ENCODE measurements at places on chromosomes 12 and 14.

- H3K27ac ChIP-seq, result no peak overlapping the region
- H3K4me1 ChIP-seq, result no peaks in the 10 kb centered on the region
- no peak for DNase-seq
- no peaks in the 10 kb centered on the region for H3K27me3 ChIP-seq
- H3K4me3 ChIP-seq, result no peak overlapping the region
- H3K36me3 ChIP-seq, result peaks cover 2% of the 10 kb centered on the region
These were observed 112.8 kb downstream of the CHST11 start for GRCh38 chr12:104569346-104570173.

- H3K27me3 ChIP-seq, result no peaks in the 10 kb centered on the region
- no peak overlapping the region for H3K4me3 ChIP-seq
- H3K4me1 ChIP-seq, result no peaks in the 10 kb centered on the region
- no peaks in the 10 kb centered on the region for H3K36me3 ChIP-seq
These were observed 110.9 kb downstream of the PAH start for GRCh38 chr12:102806110-102806509.

GRCh38 chr12:114682106-114682784 is 1.7 kb downstream of the TBX3 start:
- H3K27me3 ChIP-seq, result peaks cover 58% of the 10 kb centered on the region
- peak overlapping the region; percentile 98 for H3K4me3 ChIP-seq
- H3K27ac ChIP-seq, result peak overlapping the region; percentile 98
- H3K36me3 ChIP-seq, result peaks cover 43% of the 10 kb centered on the region
- peaks cover 40% of the 10 kb centered on the region for H3K4me1 ChIP-seq
- DNase-seq, result no peak

DNA sequence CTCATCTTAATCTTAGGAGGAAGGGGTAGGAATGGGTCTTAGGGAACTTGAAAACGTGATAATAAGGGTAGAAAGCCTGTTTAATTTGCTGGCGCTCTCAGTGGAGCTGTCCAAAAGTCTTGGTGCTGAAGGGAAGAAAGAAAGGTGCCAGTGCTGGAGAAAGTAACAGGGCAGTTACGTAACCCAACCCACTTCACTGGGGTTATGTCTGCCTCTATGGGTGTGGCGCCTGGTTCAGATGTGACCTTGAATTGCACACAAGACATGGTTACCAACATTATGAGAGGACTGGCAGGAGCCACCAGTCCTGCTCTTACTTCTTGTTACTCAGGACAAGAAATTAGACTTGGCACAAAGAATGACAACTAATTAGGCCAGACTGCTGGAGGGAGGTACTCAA is 18.6 kb upstream of the GPATCH2L start:
- DNase-seq, result no peak
- peaks cover 96% of the 10 kb centered on the region for H3K27me3 ChIP-seq
- no peaks in the 10 kb centered on the region for H3K36me3 ChIP-seq
- peaks cover 2% of the 10 kb centered on the region for H3K4me1 ChIP-seq
- no peak overlapping the region for H3K4me3 ChIP-seq
- no peak overlapping the region for H3K27ac ChIP-seq

GRCh38 chr14:103518422-103519042 is 4.1 kb downstream of the CKB start:
- peak; percentile 78 for DNase-seq
- peaks cover 7% of the 10 kb centered on the region for H3K27me3 ChIP-seq
- H3K4me3 ChIP-seq, result peak overlapping the region; percentile 69
- peak overlapping the region; percentile 79 for H3K27ac ChIP-seq
- peaks cover 14% of the 10 kb centered on the region for H3K4me1 ChIP-seq

DNA sequence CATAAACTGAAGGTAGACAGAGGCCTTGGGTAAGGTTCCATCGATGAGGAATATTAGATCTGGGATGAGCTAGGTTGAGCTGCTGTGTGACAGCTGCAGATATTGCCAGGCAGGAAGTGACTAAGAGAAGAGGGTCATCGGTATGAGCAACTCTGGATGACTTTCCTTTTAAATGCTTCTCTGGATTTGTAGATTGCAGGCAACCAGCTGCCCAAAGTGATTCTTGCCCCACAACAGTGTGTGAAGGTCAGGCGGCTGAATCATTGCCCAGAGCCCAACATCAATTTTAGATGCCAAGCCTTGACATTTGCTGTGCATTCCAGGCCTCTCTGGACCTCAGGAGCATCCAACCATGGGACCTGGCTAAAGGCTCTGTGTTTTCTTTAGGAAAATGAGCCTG is 255.9 kb downstream of the DPF3 start:
- no peak overlapping the region for H3K4me3 ChIP-seq
- no peak for DNase-seq
- no peaks in the 10 kb centered on the region for H3K4me1 ChIP-seq
- no peaks in the 10 kb centered on the region for H3K36me3 ChIP-seq

GRCh38 chr12:14396071-14396470 is 30.6 kb downstream of the ATF7IP start:
- H3K27ac ChIP-seq, result no peak overlapping the region
- peaks cover 65% of the 10 kb centered on the region for H3K36me3 ChIP-seq
- H3K4me3 ChIP-seq, result no peak overlapping the region

- H3K27me3 ChIP-seq, result peaks cover 18% of the 10 kb centered on the region
- H3K36me3 ChIP-seq, result no peaks in the 10 kb centered on the region
- H3K4me3 ChIP-seq, result no peak overlapping the region
- DNase-seq, result no peak
- peaks cover under 1% of the 10 kb centered on the region for H3K4me1 ChIP-seq
- H3K27ac ChIP-seq, result no peak overlapping the region
These were observed 6.5 kb downstream of the CCDC175 start for GRCh38 chr14:59570122-59570521.

DNA sequence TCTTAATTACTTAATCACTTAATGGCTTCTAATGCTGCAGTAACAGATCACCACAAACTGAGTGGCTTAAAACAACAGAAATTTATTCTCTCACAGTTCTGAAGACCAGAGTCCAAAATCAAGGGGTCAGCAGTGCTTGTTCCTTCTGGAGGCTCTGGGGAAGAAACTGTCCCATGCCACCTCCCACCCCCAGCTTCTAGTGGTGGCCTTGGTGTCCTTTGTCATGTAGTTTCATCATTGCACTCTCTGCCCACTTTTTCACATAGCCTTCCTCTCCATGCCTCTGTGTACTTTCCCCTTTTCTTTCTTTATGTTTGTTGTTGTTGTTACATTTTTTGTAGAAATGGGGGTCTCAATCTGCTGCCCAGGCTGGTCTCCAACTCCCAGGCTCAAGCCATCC is 16.1 kb upstream of the UBC start:
- H3K27ac ChIP-seq, result no peak overlapping the region
- H3K36me3 ChIP-seq, result peaks cover 10% of the 10 kb centered on the region
- H3K4me1 ChIP-seq, result peaks cover 14% of the 10 kb centered on the region
- H3K27me3 ChIP-seq, result peaks cover 12% of the 10 kb centered on the region
- no peak for DNase-seq

DNA sequence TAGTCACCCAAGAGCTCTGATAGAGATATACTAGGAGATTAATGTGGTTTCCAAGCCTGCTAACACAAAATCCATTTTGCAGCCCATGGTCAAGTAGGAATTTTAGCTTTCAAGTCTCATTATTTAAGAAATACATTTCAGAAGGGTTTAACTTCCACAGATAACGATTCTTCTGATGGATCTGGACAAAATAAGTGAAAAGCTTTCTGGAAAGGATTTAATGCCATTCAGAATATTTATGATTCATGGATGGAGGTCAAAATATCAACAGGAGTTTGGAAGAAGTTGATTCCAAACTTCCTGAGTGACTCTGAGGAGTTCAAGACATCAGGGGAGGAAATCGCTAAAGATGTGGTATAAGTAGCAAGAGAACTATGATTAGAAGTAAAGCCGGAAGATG is 214.6 kb downstream of the ATXN7L3B start:
- no peaks in the 10 kb centered on the region for H3K27me3 ChIP-seq
- H3K4me3 ChIP-seq, result no peak overlapping the region
- H3K27ac ChIP-seq, result no peak overlapping the region
- H3K4me1 ChIP-seq, result no peaks in the 10 kb centered on the region
- no peaks in the 10 kb centered on the region for H3K36me3 ChIP-seq

- no peak overlapping the region for H3K4me3 ChIP-seq
- H3K36me3 ChIP-seq, result peaks cover 7% of the 10 kb centered on the region
- peaks cover 17% of the 10 kb centered on the region for H3K4me1 ChIP-seq
- no peak for DNase-seq
These were observed 57.9 kb downstream of the PPP2R5C start for GRCh38 chr14:101819251-101819990.

DNA sequence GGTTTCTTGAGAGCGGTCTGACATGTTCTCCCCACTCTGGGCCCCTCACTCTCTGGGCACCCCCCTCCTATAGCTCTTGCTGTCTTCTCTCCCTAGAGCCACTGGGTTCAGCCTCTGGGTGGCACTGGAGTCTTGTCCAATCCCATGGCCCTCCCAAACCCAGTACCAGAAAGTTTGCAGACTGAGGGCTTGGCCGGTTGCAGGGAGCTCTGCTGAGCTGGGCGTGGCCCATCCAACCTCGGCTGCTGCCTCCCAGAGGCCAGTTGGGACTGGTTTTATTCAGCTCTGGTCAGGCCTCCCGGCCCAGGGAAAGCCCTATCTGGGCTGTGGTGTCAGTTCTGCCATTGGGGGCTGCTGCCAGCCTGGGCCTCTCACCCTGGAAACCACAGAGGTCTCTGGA is 37.9 kb downstream of the ISCA2 start:
- H3K4me1 ChIP-seq, result peaks cover 6% of the 10 kb centered on the region
- no peaks in the 10 kb centered on the region for H3K27me3 ChIP-seq
- no peak overlapping the region for H3K4me3 ChIP-seq

DNA sequence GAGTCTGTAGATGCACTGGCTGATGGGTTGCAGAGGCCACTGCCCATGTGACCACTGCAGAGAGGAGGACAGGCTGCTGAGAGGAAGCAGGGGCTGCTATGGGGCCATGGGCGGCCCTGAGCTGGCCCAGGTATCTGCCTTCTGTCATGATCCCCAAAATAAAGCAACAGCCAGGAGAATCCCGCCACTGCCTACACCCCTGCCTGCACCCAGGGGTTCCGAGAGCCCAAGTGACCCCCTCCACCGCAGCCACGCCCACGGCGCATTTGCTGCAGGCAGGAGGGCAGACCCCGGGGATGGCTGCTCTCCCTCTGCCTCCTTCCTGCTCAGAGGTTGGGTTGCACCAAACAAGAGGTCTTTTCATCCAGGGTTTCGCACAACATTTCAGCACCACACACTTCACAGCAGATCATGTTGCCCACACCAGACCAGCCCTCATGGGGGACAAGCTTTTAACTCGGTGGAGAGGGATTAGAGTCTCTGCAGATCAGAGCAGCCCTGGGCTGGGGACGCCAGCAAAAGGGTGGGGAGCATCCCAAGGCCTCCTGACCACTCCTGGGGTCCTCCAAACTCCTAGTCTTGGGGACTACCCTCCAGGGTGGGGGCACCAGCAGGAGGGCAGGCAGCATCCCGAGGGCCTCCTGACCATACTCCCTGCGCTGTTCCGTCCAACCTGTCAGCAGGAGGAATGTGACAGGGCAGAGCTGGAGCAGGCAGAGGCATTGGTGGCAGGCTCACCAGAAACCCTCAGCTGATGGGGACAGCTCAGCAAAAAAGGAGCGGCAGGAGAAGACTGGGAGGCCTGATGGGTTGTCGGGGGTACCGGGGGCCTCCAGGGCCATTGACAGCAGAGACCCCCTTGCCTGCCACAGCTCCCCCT is 14.1 kb downstream of the CCDC85C start:
- no peaks in the 10 kb centered on the region for H3K36me3 ChIP-seq
- DNase-seq, result no peak
- H3K27me3 ChIP-seq, result no peaks in the 10 kb centered on the region
- H3K4me1 ChIP-seq, result peaks cover 53% of the 10 kb centered on the region
- no peak overlapping the region for H3K4me3 ChIP-seq
- H3K27ac ChIP-seq, result no peak overlapping the region

- no peaks in the 10 kb centered on the region for H3K36me3 ChIP-seq
- H3K27me3 ChIP-seq, result no peaks in the 10 kb centered on the region
- no peak for DNase-seq
- H3K27ac ChIP-seq, result peak overlapping the region; percentile 67
- peaks cover 7% of the 10 kb centered on the region for H3K4me1 ChIP-seq
These were observed 148.8 kb downstream of the SLC38A4 start for GRCh38 chr12:46676797-46677520.

DNA sequence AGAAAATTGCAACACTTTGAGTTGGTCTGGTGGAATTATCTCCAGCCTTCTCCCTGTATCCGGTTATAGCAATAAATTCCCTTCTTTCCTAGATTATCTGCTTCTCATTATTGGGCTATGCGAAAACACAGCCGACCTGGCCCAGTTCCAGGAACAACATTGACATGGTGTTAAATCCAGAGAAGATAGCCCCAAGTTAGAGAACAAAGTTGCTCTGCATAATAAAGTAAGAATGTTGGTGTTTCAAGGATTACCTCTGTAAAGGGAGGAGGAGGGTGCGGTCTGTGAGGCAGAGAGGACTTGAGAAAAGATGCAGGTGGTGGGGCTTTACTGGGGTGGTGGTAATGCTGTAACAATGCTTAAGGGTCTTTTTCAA is 12.1 kb downstream of the TCL1A start:
- no peaks in the 10 kb centered on the region for H3K36me3 ChIP-seq
- H3K27ac ChIP-seq, result no peak overlapping the region
- no peak overlapping the region for H3K4me3 ChIP-seq
- peaks cover 43% of the 10 kb centered on the region for H3K27me3 ChIP-seq
- H3K4me1 ChIP-seq, result peaks cover 12% of the 10 kb centered on the region
- DNase-seq, result no peak

GRCh38 chr12:65125247-65125646 is 4.1 kb upstream of the WIF1 start:
- H3K36me3 ChIP-seq, result no peaks in the 10 kb centered on the region
- peaks cover 5% of the 10 kb centered on the region for H3K4me1 ChIP-seq
- peaks cover 37% of the 10 kb centered on the region for H3K27me3 ChIP-seq
- no peak for DNase-seq
- H3K27ac ChIP-seq, result no peak overlapping the region

DNA sequence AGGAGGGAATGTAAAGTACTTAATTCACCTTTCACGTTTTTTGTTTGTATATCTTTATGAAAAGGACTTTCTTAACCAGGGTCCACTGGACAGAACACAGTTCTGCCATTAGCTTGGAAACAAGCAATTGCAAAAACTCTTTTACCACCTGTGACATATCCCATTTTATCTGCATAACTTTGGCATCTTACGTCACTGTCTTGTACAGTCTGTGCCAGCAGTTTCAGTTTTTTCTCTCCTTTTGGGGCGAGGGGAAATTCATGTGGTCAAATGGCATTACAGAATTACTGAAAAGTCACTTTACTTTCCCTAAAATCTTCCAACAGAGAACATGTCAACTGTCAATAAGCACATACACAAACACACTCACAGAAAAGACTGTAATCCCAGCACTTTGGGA is 43.7 kb upstream of the SELPLG start:
- H3K27me3 ChIP-seq, result no peaks in the 10 kb centered on the region
- H3K36me3 ChIP-seq, result peaks cover 28% of the 10 kb centered on the region
- no peak for DNase-seq
- peaks cover 6% of the 10 kb centered on the region for H3K4me1 ChIP-seq

DNA sequence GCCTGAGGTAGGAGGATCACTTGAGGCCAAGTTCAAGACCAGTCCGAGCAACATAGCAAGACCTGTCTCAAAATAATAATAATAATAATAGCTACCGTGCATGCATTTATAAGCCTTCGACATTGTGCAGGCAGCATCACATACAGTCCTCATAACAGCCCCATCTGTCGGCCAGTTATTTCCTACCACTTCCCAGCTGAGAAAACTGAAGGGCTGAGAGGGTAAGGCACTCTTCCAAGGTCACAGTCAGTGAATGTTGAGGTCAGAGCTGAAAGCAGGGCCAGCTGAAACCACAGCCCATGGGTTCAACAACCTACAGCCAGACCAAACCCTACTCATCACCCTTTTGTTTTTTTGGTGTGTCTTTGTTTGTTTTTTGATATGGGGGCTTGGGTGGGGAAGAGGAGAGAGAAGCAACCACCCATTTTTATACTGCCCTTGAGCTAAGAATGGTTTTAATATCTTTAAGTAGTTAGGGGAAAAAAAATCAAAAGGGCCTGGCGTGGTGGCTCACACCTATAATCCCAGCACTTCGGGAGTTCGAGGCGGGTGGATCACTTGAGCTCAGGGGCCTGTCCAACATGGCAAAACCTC is 16.8 kb upstream of the ITPK1 start:
- no peaks in the 10 kb centered on the region for H3K4me1 ChIP-seq
- DNase-seq, result no peak
- H3K27ac ChIP-seq, result no peak overlapping the region
- H3K27me3 ChIP-seq, result no peaks in the 10 kb centered on the region
- no peak overlapping the region for H3K4me3 ChIP-seq

All from type B pancreatic cell (in vitro differentiated cells).